CD4-positive, alpha-beta T cell treated with Interleukin-15 for 4 hours (primary cell): ENCODE measurements at places on chromosomes 5 and 9.

- DNase-seq: no peak
Observed at GRCh38 chr5:4553130-4553529, 587.0 kb upstream of the ADAMTS16 start.

DNA sequence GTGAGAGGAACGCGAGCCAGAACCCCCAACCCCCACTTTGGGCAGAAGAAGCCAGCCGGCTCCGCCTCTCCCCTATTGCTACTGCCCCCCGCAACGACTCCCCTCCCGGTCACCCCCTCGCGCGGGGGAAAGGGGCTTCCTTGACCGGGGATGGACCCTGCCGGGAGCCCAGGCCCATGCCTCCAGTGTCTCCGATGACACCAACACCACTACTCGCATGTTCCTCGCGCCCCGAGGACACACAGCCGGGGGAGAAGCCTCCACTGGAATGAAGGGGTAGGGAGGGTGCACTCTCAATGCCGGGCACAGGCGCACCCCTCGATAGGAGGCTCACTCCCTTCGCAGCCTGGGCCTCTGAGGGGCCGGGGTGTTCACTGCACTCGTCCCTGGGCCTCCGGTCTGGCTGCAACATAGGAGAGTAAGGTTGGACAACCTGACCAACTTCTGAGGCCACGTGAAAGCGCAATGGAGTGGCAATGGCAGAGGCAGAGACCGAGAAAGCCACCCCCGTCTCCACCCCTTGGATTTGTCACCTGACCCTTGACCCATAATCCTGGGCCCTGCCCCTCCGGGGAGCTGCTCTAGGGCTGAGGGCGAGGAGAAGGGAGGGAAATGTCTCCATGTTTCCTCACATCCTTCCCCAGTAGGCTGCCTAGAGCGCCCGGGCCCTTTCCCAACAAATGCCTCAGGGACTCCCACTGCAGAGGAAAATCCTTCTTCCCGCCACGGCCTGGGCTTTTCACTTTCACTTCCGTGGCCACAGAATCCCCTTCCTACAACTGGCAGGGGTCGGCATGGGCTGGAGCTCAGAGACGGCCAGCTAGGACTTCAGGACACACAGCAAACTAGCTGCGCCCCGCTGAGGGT lies 1.1 kb upstream of the CNTFR start:
- no peak for DNase-seq

GRCh38 chr9:134619448-134619982 lies 22.1 kb upstream of the COL5A1 start:
- no peak for DNase-seq

- no peak for DNase-seq
Observed at GRCh38 chr9:108855888-108856287, at the start of gene ACTL7B. TSS of gene ACTL7B (minus strand) at chr9:108855986. CDS start at chr9:108855930, 56 bp downstream.

GRCh38 chr5:24547132-24547531 lies 97.6 kb downstream of the CDH10 start:
- no peak for DNase-seq

DNA sequence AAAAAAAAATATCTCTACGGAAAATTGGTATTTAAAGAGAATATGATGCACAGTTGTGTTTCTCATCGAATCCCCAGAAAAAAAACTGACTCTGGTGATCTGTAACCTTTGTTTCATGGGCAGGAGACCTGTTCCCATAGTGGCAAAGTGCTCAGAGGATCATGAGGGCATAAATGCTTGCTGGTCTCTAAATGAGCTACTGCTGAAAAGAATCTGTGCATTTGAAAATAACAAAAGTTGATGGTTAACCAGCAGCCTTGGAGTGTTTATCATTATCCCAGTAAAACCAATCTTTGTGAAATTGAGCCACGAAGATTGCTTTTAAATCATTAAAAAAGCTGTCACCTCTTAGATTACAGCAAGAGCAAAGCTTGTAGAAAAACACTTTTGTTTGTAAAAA lies 775.4 kb downstream of the MTRR start:
- no peak for DNase-seq

- no peak for DNase-seq
Observed at GRCh38 chr5:148542812-148543211, 111.5 kb downstream of the HTR4 start.

DNA sequence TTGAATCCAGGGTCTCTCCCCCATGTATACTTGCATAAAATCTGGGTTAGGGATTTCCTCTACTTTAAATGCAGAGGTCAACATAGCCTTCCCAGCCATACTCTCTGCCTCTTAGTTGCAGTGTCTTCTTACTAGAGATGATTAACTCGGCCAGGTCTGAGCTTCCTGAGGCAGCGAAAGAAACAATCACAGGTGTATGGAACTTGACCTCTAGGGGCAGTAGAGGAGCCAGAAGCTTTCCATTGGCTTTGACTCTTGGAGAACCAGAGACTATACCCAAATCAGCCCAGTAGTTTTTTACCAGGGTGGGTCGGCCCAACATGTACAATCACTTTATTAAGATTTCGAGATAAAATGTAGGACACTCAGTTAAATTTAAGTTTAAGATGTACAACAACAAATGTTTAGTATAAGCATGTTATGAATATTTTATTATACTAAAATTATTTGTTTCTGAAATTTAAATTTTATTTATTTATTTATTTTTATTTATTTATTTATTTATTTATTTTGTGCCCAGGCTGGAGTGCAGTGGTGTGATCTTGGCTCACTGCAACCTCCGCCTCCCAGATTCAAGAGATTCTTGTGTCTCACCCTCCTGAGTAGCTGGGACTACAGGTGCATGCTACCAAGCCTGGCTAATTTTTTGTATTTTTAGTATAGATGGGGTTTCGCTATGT lies 48.0 kb upstream of the DMRT3 start:
- DNase-seq: no peak
